ENCODE measurements at places on chromosomes 7 and 10.

GRCh38 chr10:78433766-78434535 is 400.3 kb downstream of the RPS24 start:
- peak; percentile 55 for DNase-seq

DNA sequence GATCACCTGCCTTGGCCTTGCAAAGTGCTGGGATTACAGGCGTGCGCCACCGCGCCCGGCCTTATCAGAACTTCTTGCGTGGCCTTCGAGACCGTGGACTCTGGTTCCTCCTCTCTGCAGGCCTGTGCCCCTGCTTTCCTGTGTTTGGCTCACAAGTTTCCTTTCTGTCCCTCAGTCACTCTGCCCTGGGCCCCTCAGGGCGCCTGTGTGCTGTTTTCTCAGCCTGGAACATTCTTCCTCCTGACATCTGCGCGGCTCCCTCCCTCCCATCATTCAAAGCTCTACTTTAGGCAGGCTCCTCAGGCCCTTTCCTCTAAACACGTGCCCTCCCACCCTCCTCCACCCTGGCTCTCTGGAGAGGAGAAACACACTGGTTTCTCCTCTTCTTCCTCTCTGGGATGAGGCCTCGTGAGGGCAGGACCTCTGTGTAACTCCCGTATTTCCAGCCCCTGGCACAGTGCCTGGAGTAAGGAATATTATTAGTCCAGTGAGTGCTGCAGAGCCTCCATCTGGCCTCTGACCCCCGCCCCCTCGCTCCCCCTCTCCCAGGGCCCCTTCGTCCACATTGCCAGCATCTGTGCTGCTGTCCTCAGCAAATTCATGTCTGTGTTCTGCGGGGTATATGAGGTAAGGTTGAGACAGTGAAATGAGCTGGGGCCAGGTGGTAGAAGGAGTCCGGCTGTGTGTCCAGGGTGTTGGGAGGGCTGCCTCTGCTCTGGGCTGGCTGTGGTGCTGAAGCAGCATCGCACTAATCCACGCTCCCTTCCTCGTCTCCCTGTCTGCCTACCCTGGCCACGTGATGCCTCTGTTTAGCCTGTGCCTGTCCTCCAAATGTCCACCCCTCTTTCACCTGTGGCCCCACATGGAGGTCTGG is 7.1 kb downstream of the CLCN1 start:
- no peak for DNase-seq

- DNase-seq, result peak; percentile 35
Measured at GRCh38 chr10:75106242-75106641, 5.2 kb upstream of the SAMD8 start.

GRCh38 chr10:44396671-44397191 is 11.8 kb upstream of the CXCL12 start:
- peak; percentile 32 for DNase-seq

DNA sequence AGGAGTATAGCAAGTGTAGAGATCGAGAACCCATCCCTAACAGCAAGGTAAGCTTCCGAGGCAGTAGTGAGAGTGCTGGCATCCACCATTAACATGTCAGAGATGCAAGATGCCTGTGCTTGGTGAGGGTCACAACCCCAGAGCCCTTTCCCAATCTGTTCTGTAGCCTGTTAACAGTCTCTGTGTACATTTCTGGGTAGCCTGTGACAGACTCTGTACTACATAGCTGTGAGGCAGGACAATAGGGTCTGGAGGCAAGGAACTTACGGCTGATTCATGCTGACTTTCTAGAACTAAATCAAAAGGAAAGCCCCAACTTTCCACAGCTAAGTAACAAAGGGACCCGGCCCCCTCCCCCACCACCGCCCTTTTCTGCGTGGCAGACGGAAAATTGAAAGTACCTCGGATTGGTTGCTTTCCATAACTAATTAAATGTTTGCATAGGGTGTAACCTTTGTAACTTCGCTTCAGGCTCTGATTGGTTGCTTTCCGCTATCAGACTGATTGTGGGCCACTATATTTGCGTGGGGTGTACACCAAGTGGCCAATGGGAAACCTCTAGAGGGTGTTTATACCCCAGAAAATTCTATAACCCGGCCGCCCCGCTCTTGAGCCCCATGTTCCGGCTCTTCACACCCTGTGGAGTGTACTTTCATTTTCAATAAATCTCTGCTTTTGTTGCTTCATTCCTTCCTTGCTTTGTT is 1.4 kb upstream of the TMEM168 start:
- DNase-seq, result no peak

- DNase-seq, result peak; percentile 35
Measured at GRCh38 chr7:157488281-157488680, 151.5 kb downstream of the DNAJB6 start.

Measured in sigmoid colon (tissue), 7 donors.